ENCODE measurements at places on chromosomes 1 and 21.
A peak's percentile ranks its signal among the peaks of the same experiment; 100 is the strongest.

- no peak for DNase-seq
Observed at GRCh38 chr21:28725396-28725795, 267.3 kb downstream of the LTN1 start.

DNA sequence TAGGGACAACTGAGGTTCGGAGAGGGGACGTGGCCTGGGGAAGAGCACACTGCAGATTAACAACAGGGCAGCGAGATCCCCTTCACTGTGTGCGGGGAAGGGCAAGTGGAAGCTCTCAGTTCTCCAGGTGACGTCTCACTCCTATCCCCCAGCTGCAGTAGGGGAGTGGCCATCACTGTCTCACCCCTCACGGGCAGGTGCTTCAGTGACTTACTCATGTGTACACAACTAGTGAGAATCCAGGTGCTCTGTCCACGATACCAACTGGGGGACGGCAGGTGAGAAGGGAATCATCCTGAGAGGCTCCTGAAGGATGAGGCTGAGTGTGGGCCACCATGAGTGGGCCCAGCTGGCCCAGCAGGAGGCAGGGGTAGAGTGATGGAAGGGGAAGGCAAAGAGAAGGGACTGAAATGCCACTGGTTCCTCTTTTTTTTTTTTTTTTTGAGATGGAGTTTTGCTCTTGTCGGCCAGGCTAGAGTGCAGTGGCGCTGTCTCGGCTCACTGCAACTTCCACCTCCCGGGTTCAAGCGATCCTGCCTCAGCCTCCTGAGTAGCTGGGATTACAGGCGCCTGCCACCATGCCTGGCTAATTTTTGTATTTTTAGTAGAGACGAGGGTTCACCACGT, 25.9 kb downstream of the RHBG start:
- DNase-seq = no peak

DNA sequence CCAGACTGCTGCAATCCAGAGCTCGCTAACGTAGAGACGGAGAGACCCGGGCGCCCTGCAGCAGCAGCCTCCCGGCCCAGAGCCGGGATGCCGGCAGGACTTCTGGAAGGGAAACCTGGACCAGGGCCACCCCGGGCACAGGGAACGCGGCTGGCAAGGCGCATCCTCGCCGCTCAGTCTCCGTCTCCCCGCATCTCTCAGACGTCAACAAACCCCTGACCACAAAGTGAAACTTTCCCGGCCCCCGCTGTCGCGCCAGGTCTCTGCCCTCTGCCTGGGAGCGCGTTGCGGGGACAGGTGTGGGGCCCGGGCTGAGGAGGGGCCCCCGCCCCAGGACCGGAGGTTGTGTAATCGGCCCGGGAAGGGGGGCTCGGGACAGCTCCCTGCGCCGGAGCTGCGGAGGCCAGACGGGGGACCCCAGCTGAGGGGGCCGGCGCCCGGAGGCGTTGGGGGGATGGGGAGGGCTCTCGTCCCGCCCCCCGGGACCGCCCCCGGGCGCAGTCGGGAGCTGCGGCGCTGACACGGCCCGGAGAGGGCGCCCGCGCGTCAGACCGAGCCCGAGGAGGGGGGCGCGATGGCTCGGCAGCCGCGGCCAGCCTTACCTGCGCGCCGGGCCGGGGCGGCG, 116.6 kb upstream of the HIVEP3 start:
- DNase-seq = peak; percentile 29

DNA sequence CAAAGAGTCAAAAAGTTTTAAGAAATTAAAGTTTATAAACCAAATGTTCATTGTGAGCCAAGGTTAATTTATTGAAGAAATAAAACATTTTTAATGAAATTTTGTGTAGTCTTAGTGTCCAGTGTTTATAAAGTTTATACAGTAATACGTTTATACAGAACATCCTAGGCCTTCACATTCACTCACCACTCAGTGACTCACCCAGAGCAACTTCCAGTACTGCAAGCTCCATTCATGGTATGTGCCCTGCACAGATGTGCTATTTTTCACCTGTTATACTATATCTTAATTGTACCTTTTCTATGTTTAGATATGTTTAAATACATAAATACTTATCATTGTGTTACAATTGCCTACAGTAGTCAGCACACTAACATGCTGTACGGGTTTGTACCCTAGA, 33.6 kb downstream of the TYW3 start:
- no peak for DNase-seq

DNA sequence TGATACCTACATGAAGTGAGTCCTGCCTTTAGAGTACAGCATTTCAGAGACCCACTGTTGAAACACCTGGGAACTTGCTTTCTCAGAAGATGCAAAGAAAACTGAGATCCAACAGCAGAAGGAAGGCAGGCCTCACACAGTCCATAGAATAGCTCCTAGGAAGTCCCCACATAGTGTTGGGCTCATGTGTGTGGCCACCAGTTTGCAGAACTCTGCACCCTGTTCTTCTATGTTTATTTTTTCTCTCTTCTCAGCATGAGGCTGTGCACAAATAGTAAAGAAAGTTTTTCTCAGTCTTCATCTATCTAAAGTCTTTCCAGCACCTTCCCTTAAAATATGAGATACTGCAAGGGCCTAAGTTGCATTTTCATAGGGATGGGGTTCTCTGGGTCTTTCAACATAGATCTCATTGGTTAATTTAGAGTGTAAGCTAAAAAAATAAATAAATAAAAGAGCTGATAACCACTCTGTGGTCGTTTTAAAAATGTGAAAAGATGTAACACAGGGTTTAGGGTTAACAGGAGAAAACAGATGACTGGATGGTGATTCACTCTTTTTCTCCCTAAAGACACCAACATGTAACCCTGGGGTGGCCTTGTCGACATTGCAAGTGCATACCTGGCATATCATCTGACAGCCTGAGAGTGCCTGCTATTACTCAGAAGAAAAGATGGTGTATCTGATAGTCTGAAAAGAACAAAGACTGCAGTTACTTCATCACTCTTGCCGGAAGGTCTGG, 94.6 kb downstream of the ZC3H11B start:
- no peak for DNase-seq

GRCh38 chr1:4825800-4826450, 171.5 kb downstream of the AJAP1 start:
- no peak for DNase-seq

DNA sequence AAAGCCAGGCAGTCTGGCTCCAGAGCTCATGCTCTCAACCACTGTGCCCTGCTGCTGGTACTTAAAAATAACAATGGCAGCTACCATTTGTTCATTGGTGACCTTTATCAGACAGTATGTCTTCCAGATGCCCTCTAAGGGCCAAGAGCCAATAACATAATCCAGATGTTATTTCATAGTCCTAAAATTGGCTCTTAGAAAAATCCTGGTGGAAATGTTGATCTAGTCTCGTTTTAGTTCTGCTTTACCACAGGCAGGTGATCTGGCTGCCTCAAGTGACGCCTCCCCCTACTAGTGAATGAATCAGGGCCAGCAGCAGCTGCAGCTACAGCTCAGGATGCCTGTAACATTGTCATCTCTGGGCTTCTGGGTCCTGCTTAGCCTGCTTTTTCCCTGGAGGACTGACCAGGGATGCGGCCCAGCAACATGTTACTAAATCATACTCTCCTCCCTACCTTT, 12.6 kb upstream of the HMGN2 start:
- no peak for DNase-seq

DNA sequence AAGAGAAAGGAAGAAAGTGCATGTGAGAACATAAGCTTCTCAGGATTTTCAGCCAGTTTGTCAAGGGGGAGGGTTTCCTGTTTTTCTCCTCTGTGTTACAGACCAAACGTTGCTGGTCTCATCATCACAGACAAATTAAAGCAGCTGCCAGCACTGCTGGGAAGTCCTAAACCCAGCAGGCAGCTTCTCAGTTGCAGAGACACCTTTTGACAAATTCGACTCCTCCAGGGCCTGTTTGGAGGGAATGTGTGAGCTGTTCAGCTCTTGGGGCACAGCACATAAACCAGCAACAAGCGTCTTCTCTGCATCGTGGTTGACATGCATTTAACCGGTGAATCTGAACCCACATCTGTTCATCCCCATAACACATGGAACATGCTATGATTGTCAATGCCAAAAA, 454.6 kb upstream of the RUNX1 start:
- no peak for DNase-seq

GRCh38 chr1:35691571-35692220, 27.0 kb downstream of the C1orf216 start:
- DNase-seq = no peak

DNA sequence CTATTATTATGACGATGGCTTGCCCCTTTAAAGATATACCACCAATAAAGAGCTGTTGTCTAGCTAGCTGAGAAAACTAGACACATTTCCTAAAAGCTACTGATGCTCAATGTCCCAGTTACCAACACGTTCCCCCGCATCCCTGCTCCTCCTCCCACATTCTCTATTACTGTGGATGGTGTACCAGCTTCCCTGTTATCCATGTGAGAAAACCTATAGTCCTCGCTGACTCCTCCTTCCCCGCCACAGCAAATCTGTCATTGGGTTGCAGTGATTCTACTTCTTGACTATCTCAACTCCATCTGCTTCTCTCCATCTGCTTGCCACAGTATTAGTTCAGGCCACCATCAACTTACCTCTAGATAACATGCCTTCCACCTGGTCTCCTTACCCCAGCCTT, 337.5 kb downstream of the KCNH1 start:
- DNase-seq = no peak

DNA sequence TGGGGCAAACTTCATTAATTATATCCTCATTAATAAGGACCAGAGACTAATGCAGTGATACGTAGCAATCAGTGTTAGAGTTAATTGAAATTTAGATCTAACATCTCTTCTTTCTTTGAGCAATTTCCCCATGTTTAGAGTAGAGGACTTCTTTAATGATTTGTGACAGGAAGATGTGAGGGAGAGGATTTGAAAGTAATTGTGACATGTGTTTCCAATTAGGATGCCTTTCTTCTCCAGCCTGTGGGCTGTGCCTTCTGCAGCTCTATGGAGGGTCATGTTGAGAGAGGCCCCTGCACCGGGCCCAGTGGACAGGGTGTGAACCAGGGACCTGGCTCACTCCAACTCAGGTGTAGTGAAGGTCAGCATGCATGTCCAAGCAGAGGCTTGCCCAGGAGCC, 103.0 kb downstream of the GREM2 start:
- DNase-seq = no peak

DNA sequence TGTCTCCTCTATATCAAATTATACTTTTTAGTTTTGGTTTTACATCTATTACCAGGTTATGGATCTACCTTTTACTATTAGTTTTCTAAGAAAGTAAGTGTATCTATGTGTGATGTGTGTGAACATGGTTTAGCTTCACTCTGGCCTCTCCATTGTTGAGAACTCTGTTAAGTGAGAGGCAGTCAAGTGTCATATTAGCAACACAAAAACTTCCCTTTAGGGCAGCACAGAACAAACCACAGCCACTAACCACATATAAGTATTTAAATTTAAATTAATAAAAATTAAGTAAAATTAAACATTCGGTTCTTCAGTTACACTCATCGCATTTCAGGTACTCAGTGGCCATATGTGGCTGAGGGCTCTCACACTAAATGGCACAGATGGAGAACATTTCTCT, 96.6 kb downstream of the DPYD start:
- no peak for DNase-seq

DNA sequence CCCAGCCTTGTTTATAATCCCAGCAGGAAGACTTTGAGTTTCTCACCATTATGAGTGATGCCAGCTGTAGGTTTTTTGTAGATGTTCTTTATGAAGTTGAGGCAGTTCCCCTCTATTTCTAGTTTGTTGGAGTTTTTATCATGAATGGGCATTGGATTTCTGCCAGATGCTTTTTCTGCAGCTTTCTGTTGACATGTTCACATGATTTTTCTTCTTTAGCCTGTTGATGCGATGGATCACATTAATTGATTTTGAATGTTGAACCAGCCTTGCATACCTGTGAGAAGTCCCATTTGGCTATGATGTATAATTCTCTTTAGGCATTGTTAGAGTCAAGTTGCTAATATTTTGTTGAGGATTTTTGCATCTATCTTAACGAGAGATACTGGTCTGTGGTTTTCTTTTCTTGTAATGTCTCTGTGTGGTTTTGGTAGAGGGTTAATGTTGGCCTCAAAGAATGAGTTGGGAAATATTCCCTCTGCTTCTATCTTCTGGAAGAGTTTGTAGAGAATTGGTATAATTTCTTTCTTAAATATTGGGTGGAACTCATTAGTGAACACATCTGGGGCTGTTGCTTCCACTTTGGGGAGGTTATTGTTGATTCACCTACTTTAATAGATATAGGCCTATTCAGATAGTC, 33.2 kb downstream of the ZBTB40 start:
- no peak for DNase-seq

GRCh38 chr1:157580179-157580827, 17.6 kb downstream of the FCRL4 start:
- peak; percentile 46 for DNase-seq

- DNase-seq = no peak
Observed at GRCh38 chr1:204398197-204399125, 13.2 kb downstream of the PPP1R15B start.

DNA sequence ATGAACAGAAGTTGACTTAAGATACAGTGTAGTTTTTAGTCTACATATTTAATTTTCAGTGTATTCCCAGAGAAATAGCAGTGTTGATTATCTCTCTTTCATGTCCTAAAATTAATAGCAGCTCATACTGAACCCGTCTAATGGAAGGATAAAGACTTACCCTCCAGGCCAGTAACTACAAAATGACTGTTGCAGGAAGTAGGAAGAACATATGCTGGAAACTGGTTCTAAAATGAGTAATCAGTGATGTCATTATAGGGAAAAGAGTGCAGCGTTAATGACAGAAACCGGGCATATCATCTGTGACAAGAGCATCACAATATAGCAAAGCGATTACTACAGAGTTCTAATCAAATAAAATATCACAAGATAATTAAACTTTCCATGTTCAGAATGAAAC, 385.5 kb downstream of the SMYD3 start:
- DNase-seq = no peak

- DNase-seq = peak; percentile 52
Observed at GRCh38 chr1:233240829-233241682, 54.5 kb downstream of the PCNX2 start.

GRCh38 chr1:95041491-95042165, 31.1 kb downstream of the ALG14 start:
- no peak for DNase-seq

- DNase-seq = no peak
Observed at GRCh38 chr21:39004634-39005501, 178.4 kb downstream of the PSMG1 start.

DNA sequence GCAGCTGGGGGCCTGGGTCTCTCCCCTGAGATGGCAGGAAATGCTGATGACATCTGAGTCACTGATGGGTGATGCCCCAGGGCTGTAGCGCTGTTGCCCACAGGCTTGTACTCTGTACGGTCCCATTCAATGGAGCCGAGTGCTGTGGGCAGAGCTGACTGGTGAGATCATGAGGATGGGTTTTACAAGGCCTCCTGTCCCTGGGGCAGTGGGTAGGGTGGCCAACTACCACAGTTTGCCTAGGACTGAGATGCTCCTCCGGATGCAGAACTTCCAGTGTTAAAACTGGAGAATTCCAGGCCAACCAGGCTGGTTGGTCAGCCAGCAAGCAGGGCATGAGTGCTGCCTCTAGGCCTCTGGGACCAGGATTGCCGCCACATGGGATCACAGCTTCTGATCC, 9.2 kb downstream of the PHLDA3 start:
- DNase-seq = no peak

- no peak for DNase-seq
Observed at GRCh38 chr1:15260418-15261154, 13.6 kb downstream of the FHAD1 start.
